Right lung (tissue), 10 donors: ENCODE measurements at places on chromosomes 13 and 19. TPM values are rescaled to one million over a fixed set of nuclear protein-coding genes. Genes with fewer than 3 reads are reported as not detected.

The CABP5 gene
- not detected for polyA plus RNA-seq

The U2AF1L4 gene
- polyA plus RNA-seq: 15.8 TPM

The ZNF382 gene
- polyA plus RNA-seq: 10.8 TPM

The SIX5 gene
- polyA plus RNA-seq: 27.4 TPM

The PRKCG gene
- polyA plus RNA-seq: not detected

The SELENOW gene
- 307 TPM for polyA plus RNA-seq

The NLRP5 gene
- not detected for polyA plus RNA-seq

The PLEKHA4 gene
- polyA plus RNA-seq: 23.2 TPM

The ZNF729 gene
- polyA plus RNA-seq: 0.28 TPM

The OVOL3 gene
- not detected for polyA plus RNA-seq

The FCAR gene
- 0.60 TPM for polyA plus RNA-seq

The ERICH4 gene
- 0.75 TPM for polyA plus RNA-seq

The ZFP82 gene
- polyA plus RNA-seq: 18.5 TPM

The BEST2 gene
- 0.19 TPM for polyA plus RNA-seq

The NKPD1 gene
- 0.12 TPM for polyA plus RNA-seq

The ABCA7 gene
- polyA plus RNA-seq: 2.8 TPM

The PRRG2 gene
- polyA plus RNA-seq: 4.4 TPM

The SMAD9 gene
- 32.6 TPM for polyA plus RNA-seq

The IGLON5 gene
- 1.3 TPM for polyA plus RNA-seq

The CTXN1 gene
- polyA plus RNA-seq: 5.1 TPM

The ZNF544 gene
- 39.0 TPM for polyA plus RNA-seq

The SLITRK1 gene
- 0.07 TPM for polyA plus RNA-seq

The SIGLEC10 gene
- 1.5 TPM for polyA plus RNA-seq

The MAST1 gene
- 2.0 TPM for polyA plus RNA-seq

The CD70 gene
- polyA plus RNA-seq: 0.13 TPM

The SYNGR4 gene
- polyA plus RNA-seq: 0.27 TPM

The GPC5 gene
- polyA plus RNA-seq: 17.3 TPM

The ZNF568 gene
- 26.9 TPM for polyA plus RNA-seq

The KLF16 gene
- polyA plus RNA-seq: 7.9 TPM

The ZNF540 gene
- polyA plus RNA-seq: 6.9 TPM

The RPL18 gene
- 1,357 TPM for polyA plus RNA-seq

The CBLC gene
- 4.3 TPM for polyA plus RNA-seq

The ZNF134 gene
- polyA plus RNA-seq: 26.7 TPM

The CRTC1 gene
- 13.3 TPM for polyA plus RNA-seq

The DNAJC15 gene
- 23.6 TPM for polyA plus RNA-seq

The NPAS1 gene
- 1.1 TPM for polyA plus RNA-seq

The TMEM145 gene
- 0.84 TPM for polyA plus RNA-seq

The PTPRS gene
- 77.8 TPM for polyA plus RNA-seq

The PNMA8A gene
- 14.2 TPM for polyA plus RNA-seq

The MIPEP gene
- polyA plus RNA-seq: 21.3 TPM

The KLK15 gene
- polyA plus RNA-seq: not detected

The CEACAM3 gene
- 0.16 TPM for polyA plus RNA-seq

The EBI3 gene
- polyA plus RNA-seq: 0.56 TPM

The PSG1 gene
- not detected for polyA plus RNA-seq

The CA11 gene
- 6.2 TPM for polyA plus RNA-seq

The FAAP24 gene
- polyA plus RNA-seq: 4.8 TPM

The ZNF665 gene
- 11.6 TPM for polyA plus RNA-seq

The PRODH2 gene
- 1.0 TPM for polyA plus RNA-seq

The HSH2D gene
- 1.2 TPM for polyA plus RNA-seq
